ENCODE measurements at places on chromosomes 12 and 14. TPM values are rescaled to one million over a fixed set of nuclear protein-coding genes. Genes with fewer than 3 reads are reported as not detected.

- H3K27me3 ChIP-seq, result no peaks in the 10 kb centered on the region
- no peaks in the 10 kb centered on the region for H3K4me1 ChIP-seq
- no peak overlapping the region for H3K4me3 ChIP-seq
- H3K36me3 ChIP-seq, result no peaks in the 10 kb centered on the region
- no peak overlapping the region for H3K27ac ChIP-seq
- DNase-seq, result no peak
These were observed 4.4 kb downstream of the AMHR2 start for GRCh38 chr12:53427905-53428594.

Gene TMEM106C
- 24.5 TPM for total RNA-seq

DNA sequence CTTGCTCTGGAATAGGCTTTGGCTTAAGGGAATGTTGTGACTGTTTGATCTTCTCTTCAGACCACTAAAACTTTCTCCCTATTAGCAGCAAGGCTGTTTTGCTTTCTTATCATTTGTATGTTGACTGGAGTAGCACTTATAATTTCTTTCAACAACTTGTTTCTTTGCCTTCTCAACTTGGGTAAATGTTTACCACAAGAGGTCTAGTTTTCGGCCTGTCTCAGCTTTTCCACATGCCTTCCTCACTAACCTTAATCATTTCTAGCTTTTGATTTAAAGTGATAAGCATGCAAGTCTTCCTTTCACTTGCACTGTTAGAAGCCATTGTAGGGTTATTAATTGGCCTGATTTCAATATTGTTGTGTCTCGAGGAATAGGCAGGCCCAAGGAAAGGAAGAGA, 126.7 kb upstream of the AEBP2 start:
- no peaks in the 10 kb centered on the region for H3K4me1 ChIP-seq
- no peaks in the 10 kb centered on the region for H3K27me3 ChIP-seq
- DNase-seq, result no peak
- no peak overlapping the region for H3K4me3 ChIP-seq

Gene PMCH
- total RNA-seq, result not detected

GRCh38 chr12:70826156-70826555, 94.4 kb downstream of the PTPRR start:
- no peaks in the 10 kb centered on the region for H3K27me3 ChIP-seq
- no peak overlapping the region for H3K4me3 ChIP-seq
- DNase-seq, result no peak

DNA sequence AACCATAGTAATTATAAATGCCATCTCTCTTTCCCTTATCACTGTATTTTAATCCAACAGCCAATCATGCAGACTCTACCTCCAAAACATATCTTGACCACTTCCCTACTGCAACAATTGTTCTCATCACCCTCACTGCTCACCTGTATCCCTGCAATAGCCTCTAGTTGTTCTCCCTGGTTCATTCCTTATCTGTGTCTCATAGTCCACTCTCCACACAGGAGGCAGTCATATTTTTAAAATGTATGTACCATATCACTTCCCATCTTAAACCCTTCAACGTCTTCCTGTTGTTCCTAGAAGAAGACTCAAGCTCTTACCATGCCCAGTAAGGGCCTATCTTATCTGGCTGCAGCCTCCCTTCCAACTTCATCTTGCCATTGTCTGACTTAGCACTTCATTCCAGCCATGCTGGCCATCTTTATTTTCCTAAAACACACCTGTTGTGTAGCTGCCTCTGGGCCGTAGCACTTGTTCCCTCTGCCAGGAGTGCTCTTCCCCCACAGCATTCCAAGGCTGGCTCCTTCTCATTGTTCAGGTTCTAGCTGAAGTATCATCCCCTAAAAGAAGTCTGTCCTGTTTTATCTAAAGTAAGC, 27.8 kb upstream of the BHLHE41 start:
- no peaks in the 10 kb centered on the region for H3K27me3 ChIP-seq
- H3K4me1 ChIP-seq, result peaks cover 67% of the 10 kb centered on the region
- peak overlapping the region; percentile 26 for H3K27ac ChIP-seq
- no peak overlapping the region for H3K4me3 ChIP-seq
- no peak for DNase-seq

Gene LTB4R2
- total RNA-seq, result 9.1 TPM

DNA sequence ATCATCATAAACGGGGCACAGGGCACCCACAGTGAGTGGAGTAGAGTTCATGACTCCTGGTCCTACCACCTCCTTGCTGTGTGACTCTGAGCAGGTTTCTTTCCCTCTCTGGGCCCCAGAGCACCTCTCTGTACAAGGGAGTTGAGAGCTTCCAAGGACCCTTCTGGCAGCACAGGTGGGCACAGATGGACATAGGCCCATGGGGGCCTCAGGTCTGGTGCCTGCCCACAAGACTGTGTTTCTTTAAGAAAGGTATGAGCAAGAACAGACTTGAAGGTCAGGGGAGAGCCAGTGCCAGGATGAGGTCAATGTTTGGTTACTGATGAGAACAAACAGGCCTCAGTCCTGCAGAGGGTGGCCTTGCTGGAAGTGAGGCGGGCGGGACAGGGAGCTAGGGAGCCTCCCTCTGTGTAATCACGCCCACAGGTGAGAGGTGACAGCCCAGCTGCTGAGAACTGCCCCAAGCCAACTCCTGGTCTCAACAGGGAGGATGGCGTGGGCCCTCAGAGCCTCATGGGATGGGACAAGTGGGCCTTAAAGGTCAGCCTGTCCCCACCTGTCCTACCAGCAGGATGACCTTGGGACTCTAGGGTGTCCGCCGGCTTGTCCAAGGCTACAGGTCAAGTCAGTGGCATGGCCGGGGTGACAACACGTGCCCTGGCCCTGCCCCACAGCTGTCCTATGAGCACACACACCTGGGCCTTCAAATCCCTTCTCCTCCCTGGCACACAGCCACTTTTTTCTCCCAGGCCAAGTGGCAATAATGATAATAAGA, 49.1 kb downstream of the CCDC85C start:
- no peaks in the 10 kb centered on the region for H3K36me3 ChIP-seq
- no peak overlapping the region for H3K4me3 ChIP-seq
- DNase-seq, result no peak
- no peaks in the 10 kb centered on the region for H3K27me3 ChIP-seq

GRCh38 chr14:25010471-25010870, 39.5 kb downstream of the STXBP6 start:
- H3K4me3 ChIP-seq, result no peak overlapping the region
- DNase-seq, result no peak
- H3K27ac ChIP-seq, result no peak overlapping the region
- H3K36me3 ChIP-seq, result no peaks in the 10 kb centered on the region
- peaks cover 13% of the 10 kb centered on the region for H3K27me3 ChIP-seq
- H3K4me1 ChIP-seq, result no peaks in the 10 kb centered on the region

Gene TMCC3
- 28.0 TPM for total RNA-seq

Gene SLC38A4
- total RNA-seq, result not detected

Gene IL26
- not detected for total RNA-seq

GRCh38 chr14:103155010-103155409, 31.7 kb downstream of the TNFAIP2 start:
- no peak overlapping the region for H3K27ac ChIP-seq
- no peaks in the 10 kb centered on the region for H3K4me1 ChIP-seq

GRCh38 chr12:28017873-28018255, 45.3 kb upstream of the PTHLH start:
- H3K27ac ChIP-seq, result no peak overlapping the region
- H3K36me3 ChIP-seq, result no peaks in the 10 kb centered on the region
- no peaks in the 10 kb centered on the region for H3K4me1 ChIP-seq
- H3K4me3 ChIP-seq, result no peak overlapping the region
- DNase-seq, result no peak

- no peak for DNase-seq
- H3K4me3 ChIP-seq, result no peak overlapping the region
- H3K36me3 ChIP-seq, result no peaks in the 10 kb centered on the region
These were observed 147.2 kb upstream of the DYRK2 start for GRCh38 chr12:67501362-67501761.

DNA sequence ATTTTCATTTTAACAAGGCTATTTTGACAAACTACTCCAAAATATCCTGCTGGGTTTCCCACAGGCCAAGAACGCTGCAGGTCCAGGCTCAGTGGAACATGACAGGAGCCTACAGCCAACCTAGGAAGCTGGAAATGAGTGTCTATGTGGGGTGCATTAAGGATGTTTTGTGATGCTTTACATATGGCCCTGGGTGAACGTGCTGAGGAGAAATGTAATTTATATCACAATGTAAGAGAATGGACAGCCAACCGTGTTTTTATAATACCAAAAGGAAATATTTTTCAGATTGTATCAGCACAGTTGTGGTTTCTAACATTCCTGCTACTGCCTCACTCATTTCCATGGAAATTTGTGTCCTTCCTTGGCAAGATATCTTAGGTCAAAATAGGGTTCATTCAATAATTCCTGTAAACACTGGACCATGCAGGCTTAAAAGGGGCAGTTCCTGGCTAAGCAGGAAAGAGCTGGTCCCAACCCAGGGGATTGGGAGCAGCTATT, 51.5 kb downstream of the ST8SIA1 start:
- no peak overlapping the region for H3K27ac ChIP-seq
- no peaks in the 10 kb centered on the region for H3K4me1 ChIP-seq
- no peaks in the 10 kb centered on the region for H3K36me3 ChIP-seq
- DNase-seq, result no peak

Gene B3GNT4
- not detected for total RNA-seq

GRCh38 chr12:55641595-55641994, 4.9 kb downstream of the OR10P1 start:
- H3K4me3 ChIP-seq, result no peak overlapping the region
- no peaks in the 10 kb centered on the region for H3K36me3 ChIP-seq
- peaks cover 37% of the 10 kb centered on the region for H3K4me1 ChIP-seq
- H3K27me3 ChIP-seq, result peaks cover 6% of the 10 kb centered on the region
- peak overlapping the region; percentile 68 for H3K27ac ChIP-seq

Gene P2RX7
- 2.7 TPM for total RNA-seq

GRCh38 chr14:64605926-64606685, 56.3 kb downstream of the PPP1R36 start:
- H3K4me1 ChIP-seq, result no peaks in the 10 kb centered on the region
- no peak for DNase-seq
- H3K36me3 ChIP-seq, result no peaks in the 10 kb centered on the region
- H3K4me3 ChIP-seq, result no peak overlapping the region

DNA sequence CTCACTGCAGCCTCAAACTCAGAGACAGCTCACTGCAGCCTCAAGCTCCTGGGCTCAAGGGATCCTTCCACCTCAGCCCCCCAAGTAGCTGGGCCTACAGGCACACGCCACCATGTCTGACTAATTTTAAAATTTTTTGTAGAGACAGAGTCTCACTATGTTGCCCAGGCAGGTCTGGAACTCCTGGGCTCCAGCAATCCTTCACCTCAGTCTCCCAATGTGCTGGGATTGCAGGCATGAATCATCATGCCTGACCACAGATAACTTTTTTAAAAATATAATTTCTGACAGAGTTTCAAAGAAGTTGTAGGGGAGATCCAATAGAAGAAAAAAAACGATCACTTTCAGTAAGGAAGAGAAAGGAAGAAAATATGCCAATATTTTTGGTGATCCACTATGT, 189.7 kb upstream of the CDKN3 start:
- H3K4me1 ChIP-seq, result no peaks in the 10 kb centered on the region
- no peak overlapping the region for H3K4me3 ChIP-seq

Gene ALDH1L2
- total RNA-seq, result 5.2 TPM

Gene KRT79
- not detected for total RNA-seq

GRCh38 chr12:44618946-44619345, 257.2 kb downstream of the NELL2 start:
- H3K27me3 ChIP-seq, result no peaks in the 10 kb centered on the region
- DNase-seq, result no peak
- H3K4me3 ChIP-seq, result no peak overlapping the region
- H3K4me1 ChIP-seq, result no peaks in the 10 kb centered on the region

DNA sequence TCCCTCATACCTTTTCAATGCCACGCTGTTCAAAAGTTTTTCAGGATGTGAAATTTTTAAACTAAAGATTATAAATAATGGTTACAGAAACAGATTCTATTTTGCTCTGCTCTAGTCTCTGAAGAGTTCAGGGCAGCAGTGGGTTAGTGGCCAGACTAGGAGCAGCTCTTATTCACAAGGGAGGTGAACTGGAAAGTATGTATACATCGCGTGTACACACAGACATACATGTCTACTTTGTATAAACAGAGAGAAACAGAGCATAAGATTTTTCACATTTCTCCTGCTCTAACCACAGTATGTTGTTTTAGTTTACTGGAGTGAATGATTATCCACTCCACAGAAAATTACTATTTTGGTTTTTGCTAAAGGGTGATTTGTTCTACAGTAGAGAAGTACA, 74.4 kb upstream of the CRY1 start:
- H3K27me3 ChIP-seq, result peaks cover 12% of the 10 kb centered on the region
- DNase-seq, result no peak
- H3K36me3 ChIP-seq, result no peaks in the 10 kb centered on the region
- no peaks in the 10 kb centered on the region for H3K4me1 ChIP-seq
- no peak overlapping the region for H3K27ac ChIP-seq

Gene LRTM2
- not detected for total RNA-seq

Gene CMTM5
- total RNA-seq, result not detected

DNA sequence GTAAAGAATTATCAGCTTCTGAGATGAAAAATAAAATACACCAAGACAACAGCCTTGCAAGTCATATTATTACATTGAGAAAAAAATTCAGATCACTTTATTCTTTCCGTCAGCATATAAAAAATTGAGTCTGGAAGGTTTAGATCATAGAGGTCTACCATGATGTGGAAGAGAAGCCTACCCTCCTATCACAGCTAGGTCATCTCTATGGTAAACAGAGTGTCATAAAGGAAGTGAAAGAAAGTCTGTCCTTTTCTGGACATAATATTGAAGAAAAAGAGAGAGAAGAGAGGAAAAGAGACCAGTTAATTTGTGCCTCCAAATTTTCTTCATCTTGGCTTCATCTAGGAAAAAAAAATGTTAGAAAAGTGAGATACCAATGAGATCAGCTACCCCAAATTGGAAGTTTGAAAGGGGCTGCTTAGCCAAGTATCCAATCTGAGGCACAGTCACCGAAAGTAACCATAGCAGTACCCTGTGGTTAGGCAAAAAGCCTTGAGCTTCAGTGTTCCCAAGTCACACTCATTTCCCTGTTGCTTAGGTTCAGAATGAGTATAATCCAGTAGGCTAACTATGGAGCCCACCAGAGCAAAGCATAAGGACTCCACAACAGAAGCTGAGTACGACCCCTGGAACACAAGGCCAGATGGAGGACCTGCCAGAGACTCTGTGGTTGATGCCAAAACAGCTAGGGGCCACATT, 38.1 kb downstream of the DUSP6 start:
- H3K4me3 ChIP-seq, result no peak overlapping the region
- DNase-seq, result no peak
- no peak overlapping the region for H3K27ac ChIP-seq
- H3K27me3 ChIP-seq, result no peaks in the 10 kb centered on the region
- no peaks in the 10 kb centered on the region for H3K36me3 ChIP-seq
